ENCODE measurements at places on chromosomes 7 and 10.

GRCh38 chr7:147008530-147008929 lies 891.9 kb downstream of the CNTNAP2 start:
- DNase-seq: no peak

- no peak for DNase-seq
Observed at GRCh38 chr7:102395592-102395872, 631 bp upstream of the PRKRIP1 start.

GRCh38 chr7:31017032-31017675 lies 35.0 kb upstream of the ADCYAP1R1 start:
- DNase-seq: no peak

DNA sequence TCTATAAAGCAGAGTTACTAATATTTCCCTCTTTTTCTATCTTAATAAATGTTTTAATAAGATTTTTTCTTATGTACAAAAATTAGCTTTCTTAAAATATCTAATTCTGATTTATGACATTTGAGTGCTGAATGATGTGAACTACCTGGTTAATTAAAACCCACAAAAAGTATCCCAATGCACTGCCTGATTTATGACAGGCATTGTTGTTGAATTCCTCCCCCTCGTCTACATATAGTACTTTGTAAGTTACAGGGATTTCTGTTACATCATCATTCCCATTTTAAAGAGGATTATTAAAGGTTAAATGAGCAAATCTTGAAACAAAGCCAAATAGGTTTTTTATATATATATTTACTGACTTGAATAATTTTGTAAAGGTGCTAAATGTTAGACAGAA lies 91.1 kb downstream of the NRBF2 start:
- no peak for DNase-seq

DNA sequence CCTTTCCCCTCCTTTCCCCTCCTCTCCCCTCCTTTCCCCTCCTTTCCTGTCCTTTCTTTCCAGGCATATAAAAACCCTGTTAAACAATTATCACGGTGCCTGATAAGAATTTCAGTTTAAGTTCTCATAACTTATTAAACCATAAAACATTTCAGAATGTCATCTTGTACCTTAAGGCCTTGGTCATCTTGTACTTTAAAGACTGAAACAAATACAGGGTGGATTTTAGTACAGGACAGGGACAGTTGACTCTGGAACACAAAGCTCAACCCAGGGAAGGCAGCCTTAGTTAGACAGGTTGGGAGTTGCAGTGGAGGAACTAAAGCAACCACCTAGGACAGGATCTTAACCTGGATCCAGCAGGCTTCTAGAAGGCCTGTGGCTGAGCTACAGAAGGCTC lies 1.2 kb downstream of the AGR3 start:
- DNase-seq: no peak

DNA sequence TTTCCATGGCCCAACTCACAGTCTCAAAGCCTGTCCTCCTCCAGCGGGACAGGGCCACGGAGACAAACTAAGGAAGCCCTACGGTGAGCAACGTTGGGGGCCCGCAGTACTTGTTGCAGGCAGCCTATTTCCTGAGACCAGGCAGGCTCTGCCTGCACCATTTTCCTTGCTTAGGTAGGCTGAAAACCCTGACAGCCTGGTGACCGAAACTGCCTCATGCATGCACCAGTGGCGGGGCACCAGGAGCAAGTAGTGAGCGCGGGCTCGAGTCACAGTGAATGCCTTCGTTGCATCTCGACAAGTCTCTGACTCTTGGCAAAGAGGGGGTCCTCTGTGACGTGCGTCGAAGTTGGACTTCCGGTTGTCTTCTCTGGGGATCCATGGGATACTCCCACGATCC lies 23.3 kb upstream of the ZNF273 start:
- DNase-seq: no peak

- DNase-seq: no peak
Observed at GRCh38 chr7:84855758-84856157, 331.1 kb downstream of the SEMA3D start.

- DNase-seq: no peak
Observed at GRCh38 chr10:69397972-69398371, 18.7 kb downstream of the TACR2 start.

DNA sequence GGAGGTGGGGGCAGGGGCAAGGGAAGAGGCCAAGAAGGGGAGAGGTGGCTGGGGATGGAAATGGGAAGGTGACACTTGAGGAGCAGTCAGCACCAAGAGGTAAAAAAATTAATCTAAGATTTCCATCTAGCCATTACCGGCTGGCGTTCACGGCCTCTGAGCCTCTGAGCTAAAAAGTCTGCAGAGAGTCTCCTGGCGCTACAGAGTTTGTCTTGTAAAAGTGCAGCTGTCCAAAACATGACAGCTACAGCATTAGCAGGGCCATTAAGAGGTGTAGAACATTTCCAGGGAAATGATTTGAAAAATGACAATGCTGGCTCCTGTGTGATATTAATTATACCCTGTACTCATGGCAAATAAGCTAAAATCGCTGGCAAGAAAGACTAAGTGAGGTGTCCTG lies 167.6 kb downstream of the LRMDA start:
- no peak for DNase-seq

DNA sequence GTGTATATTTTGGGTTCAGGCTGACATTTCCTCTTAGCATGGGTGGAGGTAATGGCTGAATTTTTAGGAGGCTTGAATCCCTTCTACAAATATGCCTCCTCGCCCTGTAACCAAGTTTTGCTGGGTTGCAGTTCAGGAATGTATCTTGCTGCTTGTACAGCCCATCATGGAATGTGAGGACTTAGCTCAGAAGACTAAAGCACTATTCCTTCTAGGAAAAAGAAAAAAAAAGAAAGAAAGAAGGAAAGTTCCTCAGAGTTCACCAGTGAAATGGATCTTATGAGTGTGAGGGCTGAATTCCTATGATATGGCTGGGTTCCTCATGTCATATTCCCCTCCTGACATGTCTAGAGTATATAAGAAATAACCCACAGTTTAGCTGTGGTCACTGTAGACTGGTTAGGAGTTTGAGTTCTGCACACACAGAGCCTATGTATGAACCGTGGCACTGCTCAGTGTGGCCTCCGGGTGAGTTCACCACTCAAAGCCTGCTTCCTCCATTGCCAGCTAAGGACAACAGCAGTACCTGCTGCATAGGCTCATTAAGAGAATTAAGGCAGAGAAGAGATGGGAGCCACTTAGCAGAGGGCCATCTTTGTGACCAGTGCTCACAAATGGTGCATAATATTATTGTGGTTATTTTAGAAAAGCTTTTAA lies 114.0 kb downstream of the TACC2 start:
- DNase-seq: no peak

- DNase-seq: no peak
Observed at GRCh38 chr10:3780021-3780770, 4.8 kb downstream of the KLF6 start.

GRCh38 chr10:12469345-12469744 lies 120.0 kb downstream of the CAMK1D start:
- DNase-seq: no peak

GRCh38 chr7:47349401-47349800 lies 232.5 kb downstream of the TNS3 start:
- no peak for DNase-seq

DNA sequence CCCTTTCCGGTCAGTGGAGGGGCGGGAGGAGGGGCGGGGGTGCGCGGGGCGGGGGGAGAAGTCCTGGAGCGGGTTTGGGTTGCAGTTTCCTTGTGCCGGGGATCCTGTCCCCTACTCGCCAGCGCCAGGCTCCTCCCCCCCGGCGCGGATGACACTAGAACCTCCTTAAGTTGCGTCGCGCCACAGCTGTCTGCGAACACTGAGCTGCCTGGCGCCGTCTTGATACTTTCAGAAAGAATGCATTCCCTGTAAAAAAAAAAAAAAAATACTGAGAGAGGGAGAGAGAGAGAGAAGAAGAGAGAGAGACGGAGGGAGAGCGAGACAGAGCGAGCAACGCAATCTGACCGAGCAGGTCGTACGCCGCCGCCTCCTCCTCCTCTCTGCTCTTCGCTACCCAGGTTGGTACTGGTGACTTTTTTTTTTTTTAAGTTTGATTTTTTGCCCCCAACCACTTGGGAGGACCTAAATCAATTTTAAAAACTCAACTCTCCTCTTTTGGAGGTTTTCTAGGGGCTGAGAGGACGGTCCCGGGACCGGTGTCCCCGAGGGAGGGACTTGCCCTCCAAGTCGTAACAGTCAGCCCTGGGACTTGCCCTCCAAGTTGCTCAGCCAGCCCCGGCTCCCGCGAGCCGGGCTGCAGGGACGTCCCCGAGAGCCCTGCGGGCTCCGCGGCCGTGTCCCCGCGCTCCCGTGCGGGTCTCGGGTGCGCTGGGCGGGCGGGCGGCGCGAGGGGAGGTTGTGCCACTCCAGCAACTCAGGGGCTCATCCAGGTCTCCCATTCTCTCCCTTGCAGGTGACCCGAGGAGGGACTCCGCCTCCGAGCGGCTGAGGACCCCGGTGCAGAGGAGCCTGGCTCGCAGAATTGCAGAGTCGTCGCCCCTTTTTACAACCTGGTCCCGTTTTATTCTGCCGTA lies at the start of gene GATA3:
Gene GATA3 (plus strand): TSS at position 195 of the 914 bp plus-strand sequence. CDS start 968 bp downstream, outside the sequence.
- peak; percentile 89 for DNase-seq

GRCh38 chr7:47574482-47575329 lies 7.2 kb downstream of the TNS3 start:
- no peak for DNase-seq

- DNase-seq: no peak
Observed at GRCh38 chr7:1973321-1974251, 259.2 kb downstream of the MAD1L1 start.

DNA sequence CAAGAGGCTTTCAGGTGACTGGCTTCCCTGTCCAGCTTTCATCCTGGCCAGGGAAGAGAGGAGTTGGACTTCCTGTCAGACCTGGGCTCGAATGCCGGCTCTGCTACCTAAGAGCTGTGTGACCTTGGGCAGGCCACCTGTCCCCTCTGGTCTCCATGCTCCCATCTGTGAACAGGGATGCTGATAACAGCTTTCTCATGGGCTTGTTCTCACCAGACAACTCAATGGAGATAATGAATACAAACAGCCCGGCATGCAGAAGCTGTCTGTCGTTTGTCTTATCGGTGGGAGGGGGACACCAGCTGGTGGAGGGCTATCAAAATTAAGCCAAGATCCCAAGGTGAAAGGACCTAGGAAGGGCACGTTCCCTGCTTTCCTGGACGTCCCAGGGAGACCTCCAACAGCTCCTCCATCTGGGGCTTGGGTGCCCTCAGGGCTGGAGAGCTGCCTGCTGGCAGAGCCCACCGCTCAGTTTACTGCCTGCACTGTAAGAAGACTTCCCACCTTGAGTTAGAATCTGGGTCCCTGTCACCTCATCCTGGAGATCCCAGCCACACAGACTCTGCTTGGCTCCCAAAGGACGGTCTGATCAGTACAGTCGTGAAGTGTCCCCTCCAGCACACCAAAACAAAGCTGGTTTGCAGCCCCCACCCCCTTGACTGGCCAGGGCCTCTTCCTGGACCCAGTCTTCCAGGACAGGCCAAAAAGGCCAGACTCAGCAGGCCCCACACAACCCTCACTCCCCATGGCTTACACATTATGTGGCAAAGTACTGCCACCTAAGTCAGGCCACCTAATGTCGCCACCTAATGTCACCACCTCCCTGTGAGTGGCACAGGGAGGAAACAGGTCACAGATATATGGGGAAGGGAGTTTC lies 40.9 kb downstream of the PPIF start:
- no peak for DNase-seq

DNA sequence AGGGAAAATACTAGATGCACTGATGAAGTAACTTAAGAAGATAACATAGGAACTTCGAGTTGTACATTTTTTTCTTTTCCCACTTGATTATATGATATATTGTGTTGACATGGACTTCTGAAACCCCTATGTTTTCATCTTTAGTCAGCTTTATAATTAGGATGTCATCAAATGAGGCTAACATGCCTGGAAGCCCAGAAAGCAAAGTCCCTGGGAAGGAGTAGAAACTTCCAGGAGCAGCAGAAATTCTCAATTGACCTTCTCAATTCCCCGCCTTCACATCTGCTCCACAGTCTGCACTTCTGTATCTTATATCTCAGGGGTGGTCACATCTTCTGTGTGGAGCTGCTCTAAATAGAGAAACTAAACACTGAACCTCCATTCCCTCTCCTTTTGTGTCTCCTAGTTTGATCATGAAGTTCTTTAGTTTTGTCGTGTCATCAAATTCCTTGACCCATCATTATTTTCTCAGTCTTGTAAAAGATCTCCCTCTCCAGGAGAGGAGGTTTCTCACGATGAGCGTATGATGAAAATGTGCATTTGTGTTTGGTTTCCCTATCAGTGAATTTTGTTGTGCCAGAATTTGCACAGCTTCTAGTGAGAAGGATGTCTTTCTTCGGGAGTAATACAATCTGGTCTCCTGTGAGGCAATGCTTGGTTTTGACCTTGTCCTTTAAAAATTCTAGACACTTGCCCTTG lies 303.3 kb downstream of the SUGCT start:
- DNase-seq: no peak
